ENCODE measurements at places on chromosomes 2 and 18.

DNA sequence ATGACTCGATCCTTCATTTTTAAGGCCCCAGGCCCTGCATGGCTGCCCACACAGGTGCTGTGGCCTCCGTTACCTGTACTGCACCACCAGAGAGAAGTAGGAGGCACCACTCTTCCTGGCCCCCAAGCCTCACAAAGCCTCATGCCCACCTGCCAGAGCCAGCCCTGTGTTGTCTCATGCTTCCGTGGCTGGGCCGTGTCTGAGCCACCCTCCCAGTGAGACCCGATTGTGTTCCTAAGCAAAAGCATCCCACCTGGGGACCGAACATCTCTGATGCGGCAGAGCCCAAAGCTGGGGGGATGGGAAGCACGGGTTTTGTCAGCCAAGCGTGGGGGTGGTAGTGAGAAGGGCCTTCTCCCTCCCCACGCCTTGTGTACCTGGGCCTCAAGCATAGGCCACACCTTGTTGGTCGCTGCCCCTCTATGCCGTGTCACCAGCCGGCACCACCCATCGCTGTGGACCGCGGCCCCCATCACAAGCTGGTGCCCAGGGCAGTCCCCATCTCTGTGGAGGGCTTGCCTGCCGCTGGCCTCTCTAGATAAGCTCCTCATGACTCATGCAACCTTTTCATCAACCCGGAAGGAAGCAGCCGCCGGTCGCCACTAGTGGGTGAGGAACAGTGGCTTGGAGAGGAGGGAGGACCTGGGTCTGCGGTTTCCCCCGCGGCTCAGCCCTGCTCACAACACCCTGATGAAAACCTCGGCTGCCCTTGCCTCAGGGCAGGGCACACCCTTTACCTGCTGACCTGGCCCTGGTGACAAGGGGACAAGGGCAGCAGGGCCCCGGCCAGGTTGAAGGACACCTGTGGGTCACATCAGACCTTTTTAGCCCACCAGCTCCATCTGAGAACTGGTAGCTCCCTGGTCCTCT is 2.7 kb upstream of the RNPEPL1 start:
- DNase-seq = no peak

DNA sequence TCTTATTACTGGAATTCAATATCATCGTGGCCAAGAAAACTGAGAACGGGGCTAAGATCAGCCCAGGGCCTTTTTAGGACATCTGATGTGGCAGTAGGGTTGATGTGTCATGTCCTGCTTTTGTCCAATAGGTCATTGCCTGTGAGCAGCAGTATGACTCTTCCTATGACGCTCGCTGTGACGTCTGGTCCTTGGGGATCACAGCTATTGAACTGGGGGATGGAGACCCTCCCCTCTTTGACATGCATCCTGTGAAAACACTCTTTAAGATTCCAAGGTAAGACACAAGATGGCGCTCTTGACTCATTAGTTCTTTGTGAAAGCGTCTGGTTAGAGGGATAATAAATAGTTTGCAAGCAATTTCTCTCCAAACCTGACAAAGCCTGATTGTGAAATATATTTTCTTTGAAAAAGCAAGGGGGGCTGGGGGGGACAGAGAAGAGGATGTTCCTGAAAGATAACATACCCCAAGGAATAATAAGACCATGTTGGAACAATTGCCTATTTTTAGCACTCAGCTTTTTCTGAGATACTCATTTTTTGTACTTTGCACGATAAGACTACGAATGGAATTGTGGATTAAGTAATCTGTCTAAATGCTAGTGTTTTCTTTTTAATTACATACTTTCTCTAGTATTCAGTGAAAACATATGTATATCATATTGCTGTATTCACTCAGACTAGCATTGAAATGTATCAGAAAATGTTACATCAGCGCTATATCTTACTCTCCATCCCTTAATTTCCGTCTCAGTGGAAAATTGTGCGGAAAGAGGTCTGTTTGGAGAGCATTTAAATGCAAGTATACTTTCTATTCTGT is 58.1 kb downstream of the MYO3B start:
- peak; percentile 37 for DNase-seq

DNA sequence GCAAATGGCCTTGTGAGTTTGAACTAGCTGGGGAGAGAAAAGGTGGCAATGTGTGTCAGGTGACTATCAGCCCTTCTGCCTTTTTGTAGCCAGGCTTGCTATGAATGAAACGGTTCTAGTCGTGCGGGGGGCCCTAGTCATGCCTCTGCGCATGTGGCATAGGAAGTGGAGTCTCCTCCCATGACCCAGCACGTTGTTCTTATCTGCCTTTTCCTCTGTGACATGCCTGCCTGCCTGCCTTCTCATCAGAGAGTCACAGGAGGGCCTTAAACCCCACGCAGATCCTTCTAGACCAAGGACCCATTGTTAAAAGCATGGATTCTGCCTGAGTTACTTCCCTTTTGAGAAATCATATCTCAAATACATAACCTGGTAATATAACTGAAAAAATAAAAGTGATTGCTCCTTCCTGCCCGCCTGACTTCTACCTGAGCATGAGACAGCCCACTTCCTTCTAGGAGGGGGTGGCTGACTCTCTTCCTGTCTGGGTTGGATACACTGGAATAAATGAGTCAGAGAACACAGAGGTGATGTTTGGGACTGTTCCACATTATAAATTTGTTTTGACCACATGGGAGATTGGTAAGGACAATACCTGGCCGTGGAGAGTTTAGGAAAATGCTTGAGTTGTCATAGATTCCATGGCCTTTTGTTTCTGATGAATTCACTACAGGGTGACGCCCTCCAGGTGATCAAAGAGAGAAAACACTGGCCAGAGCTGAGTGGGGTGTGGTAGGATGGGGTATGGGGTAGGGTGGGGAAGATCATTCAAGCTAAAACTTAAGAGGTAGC is 49.8 kb downstream of the FBLN7 start:
- no peak for DNase-seq

DNA sequence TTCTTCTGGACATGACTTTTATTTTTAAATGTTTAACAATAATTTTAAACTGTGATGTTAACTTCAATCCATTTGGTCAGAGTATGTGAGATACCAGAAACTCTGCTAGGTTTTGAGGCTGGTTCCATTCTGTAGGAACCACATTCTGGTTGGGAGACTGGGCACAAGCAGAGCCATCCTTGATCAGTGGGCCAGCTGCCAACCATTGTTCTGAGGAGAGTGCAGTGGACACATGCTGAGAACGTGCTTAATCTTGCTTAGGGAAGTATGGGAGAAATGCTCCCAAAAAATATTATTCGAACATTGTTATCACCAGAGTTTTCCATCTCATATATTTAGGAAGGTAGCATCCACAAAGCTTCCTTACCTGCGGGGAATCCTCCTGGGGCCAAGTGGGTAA is 155.8 kb downstream of the RTN4 start:
- DNase-seq = no peak

- DNase-seq = no peak
These were observed 9.5 kb upstream of the KDSR start for GRCh38 chr18:63376538-63376937.

DNA sequence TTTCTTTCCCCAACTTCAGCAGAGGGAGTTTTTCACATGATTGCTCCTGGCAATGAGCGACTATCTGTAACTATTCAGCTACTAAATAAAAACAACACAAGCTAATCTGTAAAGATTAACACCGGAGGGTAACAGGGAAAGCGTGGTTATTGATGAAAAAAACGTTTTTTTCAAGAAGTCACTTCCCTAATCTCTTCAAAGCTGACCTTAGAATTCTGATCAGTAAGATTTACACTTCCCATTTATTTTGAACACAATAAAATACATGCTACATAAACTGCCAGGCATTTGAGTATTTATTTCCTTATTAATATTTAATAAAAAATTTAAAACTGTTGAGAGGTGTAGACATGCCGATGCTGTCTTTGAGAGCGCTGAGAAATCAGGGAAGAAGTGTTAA is 207.4 kb upstream of the HDAC4 start:
- no peak for DNase-seq

GRCh38 chr2:2913601-2914120 is 464.0 kb downstream of the EIPR1 start:
- no peak for DNase-seq

DNA sequence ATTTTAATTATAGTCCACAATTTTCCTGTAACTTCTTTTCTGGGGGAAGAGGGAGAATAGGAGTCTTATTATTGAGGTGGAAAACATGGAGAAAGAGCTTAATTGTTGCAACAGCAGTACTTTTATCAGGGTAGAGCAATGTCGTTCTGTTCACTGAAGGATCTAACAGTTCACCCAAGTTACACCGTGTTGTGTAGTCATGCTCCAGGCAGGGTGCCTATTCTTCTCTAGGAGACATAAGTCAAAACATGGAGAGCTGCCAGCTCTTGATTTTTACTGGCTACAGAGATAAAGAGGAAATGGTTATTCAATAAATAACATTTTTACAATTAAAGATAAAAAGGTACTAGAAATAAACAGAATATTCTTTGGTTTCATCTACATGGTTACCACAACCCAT is 594.3 kb upstream of the NETO1 start:
- DNase-seq = peak; percentile 91

All from astrocyte of the spinal cord (primary cell).